ENCODE measurements at places on chromosomes 2 and 18.

DNA sequence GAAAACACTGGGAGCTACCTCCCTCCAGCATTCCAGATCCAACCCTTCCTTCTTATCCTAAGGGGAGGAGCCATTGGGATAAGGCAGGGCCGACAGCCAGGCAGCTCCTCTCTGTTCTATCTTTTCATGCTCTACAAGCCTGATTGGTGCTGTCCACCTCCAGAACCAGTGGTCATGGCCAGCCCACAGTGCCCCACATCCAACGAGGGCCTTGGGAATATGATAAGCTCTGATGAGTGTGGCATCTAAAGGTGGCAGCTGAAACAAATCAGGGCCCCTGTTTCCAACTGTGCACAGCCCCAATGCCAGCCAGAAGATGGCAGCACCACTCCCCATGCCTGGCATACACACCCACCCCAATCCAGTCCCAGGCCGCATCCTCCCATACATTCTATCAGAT is 329.3 kb downstream of the C1D start:
- no peak for DNase-seq

DNA sequence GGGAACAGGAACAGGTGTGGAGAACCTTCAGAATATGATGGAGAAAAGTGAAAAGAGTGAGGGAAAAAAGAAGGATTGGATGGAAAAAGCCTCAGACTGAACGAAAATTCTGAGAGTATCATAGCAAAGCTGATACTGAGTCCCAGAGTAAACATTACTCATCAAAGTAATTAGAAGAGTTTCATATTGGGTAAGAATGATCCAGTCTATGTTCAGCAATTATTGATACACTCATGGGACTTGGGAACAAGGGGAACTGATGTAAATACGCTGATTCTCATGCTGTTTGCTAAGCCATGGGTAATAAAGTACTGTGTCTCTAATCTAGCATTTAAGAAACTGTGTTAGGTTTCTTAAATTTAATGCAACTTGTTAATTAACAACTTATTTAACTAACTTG is 219.9 kb upstream of the NOL4 start:
- DNase-seq: no peak

- no peak for DNase-seq
Observed at GRCh38 chr2:69062307-69062962, 49.5 kb downstream of the ANTXR1 start.

DNA sequence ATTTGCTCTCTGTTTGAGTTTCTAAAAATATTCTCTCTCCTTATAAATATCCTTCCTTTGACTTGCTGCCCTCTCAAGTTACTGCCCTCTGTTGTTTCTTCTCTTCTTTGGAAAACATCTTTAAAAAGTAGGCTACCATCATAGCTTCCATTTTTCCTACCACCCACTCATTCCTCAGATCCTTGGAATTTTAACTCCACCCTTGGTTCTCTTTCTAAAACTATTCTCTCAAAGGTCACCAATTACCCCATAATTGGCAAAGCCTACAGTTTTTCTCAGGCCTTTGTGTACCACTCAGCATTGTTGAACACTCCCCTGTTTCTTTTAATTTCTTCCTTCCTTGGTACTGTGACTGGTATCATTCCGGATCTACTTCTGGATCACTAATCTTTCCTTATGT is 43.0 kb upstream of the ITGAV start:
- DNase-seq: no peak

GRCh38 chr2:183070942-183071844 is 7.4 kb upstream of the DUSP19 start:
- peak; percentile 29 for DNase-seq

DNA sequence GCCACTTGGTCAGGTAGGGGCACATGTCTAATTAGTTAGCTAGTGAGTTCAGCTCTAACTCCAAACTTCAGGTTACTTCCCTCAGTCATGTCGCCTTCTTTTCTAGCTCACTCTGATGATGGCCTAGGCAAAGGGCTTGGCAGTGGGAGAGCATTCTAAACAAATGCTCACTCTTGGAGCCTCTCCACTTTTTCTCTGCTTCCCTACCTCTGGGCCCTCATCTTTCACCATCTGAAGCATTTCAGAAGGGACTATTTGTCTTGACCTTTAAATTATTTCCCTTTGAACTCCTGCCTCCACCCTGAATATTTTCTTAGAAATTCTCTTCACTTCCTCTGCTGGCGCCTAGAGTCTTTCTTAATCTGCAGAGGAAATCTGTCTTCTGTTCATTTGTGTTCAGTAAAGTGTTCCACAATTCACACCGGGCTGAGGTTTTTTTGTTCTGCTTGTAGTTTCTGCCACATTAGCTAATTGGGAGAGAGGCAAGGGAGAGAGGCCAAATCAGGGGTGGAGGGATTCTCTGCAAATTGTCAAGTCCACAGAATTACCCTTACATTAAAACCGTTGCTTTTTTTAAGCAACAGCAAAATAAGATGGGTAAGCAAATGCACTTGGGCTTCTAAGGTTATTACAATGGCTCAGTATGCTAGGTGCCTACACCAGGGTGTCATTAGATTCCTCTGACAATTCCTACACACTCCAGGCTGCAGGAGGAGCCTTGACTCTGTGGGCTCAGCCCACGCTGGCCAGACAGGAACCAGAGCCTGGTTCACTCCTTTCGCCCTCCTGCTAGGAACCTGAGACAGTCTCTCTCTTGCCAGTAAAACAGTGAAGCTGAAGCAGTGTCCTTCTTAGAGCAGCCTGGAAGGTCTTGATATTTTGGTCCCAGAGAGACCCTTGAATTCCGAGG is 5.5 kb downstream of the MSGN1 start:
- peak; percentile 66 for DNase-seq

- DNase-seq: no peak
Observed at GRCh38 chr2:179793902-179794301, 67.5 kb downstream of the ZNF385B start.

DNA sequence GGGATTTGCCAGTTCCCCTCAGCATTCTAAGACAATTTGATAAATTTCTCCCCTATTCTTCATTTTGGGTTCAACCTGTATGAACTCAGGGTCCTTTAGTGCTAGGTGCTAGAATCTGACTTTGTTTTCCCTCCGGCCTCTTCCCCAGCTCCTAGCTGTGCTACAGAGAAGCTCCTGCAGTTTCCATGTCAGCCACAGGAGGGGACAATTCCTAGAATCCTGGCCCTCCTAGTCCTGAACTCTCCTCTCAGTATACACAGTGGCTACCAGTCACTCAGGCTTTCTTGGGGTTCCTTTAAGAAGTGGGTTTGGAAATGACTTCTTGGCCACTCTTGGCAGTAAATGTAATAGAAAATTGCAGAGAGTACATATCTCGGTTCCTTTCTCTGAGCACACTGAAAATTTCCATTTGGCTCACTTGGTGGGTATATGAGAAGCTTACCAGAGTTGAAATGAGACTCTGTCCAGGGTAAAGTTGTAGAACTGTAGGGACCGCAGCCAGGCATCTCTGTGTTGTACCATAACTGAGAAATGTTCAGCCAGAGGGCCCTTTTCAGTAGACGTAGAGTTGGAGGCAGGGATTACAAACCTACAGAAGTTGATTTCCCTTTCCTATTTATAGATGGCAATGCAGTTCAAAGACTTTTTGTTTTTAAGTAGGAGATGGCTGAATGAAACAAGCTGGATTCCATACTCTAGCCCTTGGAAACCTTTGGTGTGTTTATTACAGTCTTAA is 5.0 kb upstream of the CHST10 start:
- peak; percentile 59 for DNase-seq

DNA sequence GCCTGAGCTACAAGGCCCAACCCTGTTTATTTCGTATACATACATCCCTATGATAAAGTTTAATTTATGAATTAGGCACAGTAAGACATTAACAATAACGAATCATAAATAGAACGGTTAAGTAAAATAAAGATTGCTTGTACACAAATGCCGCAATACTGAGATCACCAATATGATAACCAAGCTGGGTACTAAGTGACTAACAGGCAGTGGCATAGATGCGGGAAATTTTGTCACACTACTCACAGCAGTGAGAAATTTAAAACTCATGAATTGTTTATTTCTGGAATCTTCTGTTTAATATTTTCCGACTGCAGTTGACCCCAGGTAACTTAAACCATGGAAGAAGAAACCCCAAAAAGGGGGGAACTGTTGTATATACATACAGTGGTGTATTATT is 33.4 kb downstream of the NEURL3 start:
- DNase-seq: no peak

GRCh38 chr2:17242813-17243485 is 275.3 kb downstream of the RAD51AP2 start:
- no peak for DNase-seq

GRCh38 chr18:35740656-35741055 is 159.1 kb downstream of the GALNT1 start:
- no peak for DNase-seq

DNA sequence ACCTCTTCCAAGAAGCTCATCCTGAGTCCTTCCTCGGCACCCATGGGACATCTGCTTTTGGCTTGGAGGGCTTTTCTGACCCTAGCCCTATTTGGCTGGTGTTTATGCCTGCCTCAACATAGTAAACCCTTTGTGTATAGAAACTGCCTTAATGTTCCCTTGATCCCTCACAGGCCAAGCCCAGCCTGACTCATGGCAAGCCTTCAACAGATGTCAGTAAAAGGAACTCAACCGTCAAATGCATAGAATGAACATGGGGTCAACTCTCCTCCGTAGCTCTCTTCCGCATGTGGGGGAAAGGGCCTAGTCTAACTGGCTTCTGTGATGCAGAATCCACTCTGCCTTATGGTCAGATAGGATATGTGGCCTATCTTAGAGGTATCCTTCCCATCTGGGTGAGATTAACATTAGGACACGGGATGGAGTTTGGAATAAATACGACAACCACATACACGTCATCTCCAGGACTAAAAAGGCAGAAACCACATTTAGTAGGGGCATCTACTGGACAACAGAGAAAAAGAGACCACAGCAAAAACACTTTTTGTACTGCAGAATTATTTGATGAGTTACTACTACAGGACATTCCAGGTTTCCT is 2.5 kb upstream of the NPAS2 start:
- DNase-seq: peak; percentile 17

DNA sequence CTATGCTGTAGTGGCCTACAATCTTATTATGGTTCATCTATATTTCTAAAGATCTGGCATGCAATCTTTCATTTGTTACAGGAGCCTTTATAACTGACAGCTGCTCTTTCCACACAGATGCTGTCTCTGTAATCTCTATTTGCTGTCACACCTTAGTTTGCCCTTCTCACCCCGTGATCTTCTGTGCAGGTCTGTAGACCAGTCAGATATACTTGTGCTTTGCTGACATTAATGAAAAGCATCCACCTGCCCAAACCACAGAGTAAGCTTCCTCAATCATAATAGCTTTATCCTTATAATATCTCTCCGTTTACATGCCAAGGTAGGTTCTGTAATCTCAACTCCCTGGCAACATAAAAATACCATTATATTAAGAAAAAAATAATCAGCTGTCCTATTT is 122.4 kb downstream of the GRB14 start:
- no peak for DNase-seq

DNA sequence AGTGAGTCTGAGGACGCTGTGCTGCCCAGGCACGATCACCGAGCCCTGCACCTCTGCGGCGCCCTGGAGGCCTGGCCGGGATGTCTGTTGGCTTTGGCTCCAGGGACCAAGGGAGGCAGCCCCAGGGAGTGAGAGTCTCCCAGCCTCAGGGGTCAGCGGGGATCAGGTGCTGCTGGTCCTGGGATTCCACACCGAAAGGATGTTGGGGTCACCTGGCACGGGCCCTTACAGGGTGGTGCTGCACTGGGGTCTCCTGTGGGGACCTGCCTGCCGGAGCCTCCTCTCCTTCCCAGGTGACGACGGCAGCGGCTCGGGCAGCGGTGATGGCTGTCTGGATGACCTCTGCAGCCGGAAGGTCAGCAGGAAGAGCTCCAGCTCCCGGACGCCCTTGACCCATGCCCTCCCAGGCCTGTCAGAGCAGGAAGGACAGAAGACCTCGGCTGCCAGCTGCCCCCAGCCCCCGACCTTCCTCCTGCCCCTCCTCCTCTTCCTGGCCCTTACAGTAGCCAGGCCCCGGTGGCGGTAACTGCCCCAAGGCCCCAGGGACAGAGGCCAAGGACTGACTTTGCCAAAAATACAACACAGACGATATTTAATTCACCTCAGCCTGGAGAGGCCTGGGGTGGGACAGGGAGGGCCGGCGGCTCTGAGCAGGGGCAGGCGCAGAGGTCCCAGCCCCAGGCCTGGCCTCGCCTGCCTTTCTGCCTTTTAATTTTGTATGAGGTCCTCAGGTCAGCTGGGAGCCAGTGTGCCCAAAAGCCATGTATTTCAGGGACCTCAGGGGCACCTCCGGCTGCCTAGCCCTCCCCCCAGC is 30.5 kb downstream of the GPC1 start:
- DNase-seq: no peak

GRCh38 chr2:206389164-206389563 is 54.2 kb upstream of the ADAM23 start:
- DNase-seq: no peak

DNA sequence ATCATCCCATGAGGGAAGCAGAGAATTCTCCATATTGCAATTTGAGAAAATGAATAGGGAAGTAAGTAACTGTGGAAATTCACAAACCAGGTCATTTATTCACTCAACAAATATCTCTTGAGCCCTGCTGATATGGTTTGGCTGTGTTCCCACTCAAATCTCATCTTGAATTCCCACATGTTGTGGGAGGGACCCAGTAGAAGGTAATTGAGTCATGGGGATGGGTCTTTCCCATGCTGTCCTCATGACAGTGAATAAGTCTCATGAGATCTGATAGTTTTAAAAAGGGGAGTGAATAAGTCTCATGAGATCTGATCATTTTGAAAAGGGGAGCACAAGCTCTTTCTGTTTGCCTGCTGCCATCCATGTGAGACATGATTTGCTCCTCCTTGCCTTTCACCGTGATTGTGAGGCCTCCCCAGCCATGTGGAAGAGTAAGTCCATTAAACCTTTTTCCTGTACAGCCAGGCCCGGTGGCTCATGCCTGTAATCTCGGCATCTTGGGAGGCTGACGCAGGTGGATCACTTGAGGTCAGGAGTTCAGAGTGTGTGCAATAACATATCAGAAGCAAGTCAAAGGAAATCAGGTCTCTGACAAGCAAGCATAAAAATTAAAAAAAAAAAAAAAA is 193.2 kb downstream of the NDUFA10 start:
- peak; percentile 49 for DNase-seq

DNA sequence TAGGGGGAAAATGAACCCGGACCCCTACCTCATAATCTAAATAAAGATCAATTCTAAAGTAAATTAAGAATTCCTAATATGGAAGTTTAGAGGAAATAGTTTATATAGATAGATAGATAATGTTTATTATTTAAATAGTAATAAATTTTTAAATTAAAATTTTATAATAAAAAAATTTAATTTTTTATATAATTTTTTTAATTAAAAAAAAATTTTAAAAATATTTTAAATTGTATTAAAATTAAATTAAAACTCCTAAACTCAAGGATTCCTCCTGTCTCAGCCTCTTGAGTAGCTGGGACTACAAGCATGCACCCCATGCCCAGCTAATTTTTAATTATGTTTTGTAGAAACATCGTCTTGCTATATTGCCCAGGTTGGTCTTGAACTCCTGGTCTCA is 186.9 kb upstream of the VRK2 start:
- no peak for DNase-seq

GRCh38 chr2:97816411-97816810 is 103.0 kb downstream of the ZAP70 start:
- DNase-seq: no peak

DNA sequence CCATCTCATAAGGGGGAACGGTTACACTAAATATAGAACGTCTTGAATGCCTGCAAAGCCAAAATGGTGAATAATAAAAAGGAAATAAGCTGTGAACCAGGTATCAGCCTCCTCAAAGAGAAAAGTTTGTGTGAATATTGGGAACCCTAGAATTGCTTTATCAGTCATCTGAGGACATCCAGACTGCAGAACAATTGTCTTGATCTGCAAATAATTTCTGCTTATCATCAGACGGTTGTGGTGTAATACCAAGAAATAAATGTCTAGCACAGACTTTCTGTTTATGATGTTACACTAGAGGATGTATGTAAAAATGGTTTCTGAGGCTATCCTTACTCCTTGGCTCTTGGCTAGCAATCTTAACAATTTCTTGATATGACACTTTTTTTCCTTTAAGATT is 53.5 kb upstream of the SLC25A52 start:
- no peak for DNase-seq
